NCI-H1694 treated with DMSO at 0.1 percent for 48 hours (cell line): ENCODE measurements at places on chromosomes 5 and 9.

DNA sequence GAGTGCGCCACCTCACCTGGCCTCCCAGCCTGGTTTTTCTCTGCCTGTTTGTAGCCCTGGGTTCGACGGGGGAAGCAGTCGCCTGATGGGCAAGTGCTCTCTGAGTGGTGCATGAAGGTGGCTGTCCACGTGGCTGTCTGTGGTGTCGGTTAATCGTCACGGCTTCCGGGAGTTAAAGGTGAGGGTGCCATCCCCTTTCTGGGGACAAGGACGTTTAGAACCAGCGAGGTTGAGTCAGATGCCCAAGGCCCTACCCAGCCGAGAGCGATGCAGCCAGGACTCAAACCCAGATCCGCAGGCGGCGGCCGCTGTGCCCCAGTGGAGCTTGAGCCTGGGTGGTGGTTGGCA lies 47.7 kb downstream of the RXRA start:
- no peak for DNase-seq

GRCh38 chr5:116640236-116640635 lies 65.6 kb upstream of the SEMA6A start:
- DNase-seq = no peak

DNA sequence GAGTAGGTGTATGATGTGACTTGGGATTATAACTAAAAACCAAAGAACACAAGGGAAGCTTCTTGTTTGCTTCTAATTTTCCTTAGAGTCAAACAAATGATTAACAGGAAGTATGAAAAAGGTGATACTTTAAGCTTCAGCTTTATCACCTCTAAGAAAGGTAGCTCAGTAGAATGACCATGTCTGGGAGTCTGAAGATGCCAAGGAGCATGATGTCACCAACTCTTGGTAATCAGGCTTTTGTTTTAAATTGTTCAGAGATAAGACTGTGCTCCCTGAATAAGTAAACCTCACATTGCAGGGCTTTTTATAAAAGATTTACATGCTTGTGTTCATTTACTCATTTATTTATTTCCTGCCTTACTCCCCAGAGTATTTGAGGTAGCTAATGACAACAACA lies 169.9 kb downstream of the FER start:
- no peak for DNase-seq

DNA sequence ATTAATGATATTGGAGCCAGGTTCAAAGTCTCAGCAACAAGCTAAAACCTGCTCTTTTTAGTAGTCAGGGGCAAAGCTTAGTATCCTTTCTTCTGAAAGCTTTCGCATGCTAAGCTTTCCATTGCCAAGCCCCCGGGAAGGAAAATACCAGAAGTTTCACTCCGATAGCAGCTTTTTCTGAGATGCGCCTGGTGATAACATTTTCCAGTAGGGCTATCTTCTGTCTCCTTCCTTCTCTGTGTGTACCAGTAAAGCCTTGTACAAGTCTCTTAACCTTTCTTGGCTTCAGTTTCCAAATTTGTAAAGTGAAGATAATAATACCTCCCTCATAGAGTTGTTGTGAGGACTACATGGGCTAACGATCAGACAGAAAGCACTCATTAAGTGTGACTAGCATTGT lies 36.7 kb downstream of the DOCK8 start:
- DNase-seq = no peak

DNA sequence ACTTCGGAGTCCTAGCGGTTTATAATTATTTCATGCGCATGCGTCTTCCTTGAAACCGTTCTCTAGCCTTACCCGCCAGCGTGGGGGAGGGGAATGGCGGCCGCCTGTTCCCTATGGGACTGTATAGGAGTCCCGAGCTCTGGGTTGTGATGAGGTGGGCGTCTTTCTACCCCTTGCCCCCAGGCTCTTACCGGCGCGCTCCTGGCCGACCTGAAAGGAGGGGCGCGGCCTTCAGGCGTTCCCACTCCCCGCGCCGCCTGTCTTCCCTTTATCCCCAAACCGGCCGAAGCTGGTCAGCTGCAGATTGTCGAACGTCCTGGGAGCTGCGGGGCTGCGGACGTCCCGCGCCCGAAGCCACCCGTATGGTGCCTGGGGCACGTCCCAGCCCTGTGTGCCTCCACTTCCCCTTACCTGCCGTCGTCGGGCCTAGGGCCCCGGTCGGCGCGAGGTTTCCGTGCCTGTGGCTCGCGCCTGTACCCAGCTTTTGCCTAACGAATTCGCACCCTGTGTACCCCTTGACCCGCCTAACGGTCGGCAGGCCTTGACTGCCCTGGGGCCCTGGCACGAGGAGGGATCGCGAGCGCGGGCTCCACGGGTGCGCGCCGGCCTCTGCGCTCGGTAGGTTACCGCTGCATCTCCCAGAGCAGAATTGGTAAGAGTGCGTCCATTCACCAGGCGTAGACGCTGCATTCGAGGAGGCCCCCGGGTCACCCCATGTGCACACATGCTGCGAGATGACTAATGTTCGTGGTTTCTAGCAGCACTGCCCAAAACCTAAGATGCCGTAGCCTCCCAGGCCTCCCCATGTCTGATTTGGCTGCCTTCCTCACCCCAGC lies 653 bp upstream of the HNRNPH1 start:
- DNase-seq = no peak

DNA sequence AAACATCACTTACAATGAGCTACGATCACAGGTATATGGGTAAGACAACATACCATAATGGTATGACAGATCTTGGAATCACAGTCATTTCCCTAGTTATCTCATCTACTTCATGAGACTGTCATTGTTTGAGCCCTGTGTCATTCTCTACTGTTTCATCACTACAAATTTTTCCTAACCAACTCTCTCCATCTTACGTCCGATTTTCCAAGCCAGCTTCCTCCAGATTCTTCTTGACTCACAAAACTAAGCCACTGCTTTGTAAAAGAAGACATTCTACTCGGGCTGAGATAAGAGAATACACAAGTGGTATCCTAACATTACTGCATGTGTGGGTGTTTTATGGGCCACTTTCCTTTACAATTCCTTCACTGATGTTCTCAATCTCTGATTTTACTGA lies 49.6 kb downstream of the SERINC5 start:
- no peak for DNase-seq

DNA sequence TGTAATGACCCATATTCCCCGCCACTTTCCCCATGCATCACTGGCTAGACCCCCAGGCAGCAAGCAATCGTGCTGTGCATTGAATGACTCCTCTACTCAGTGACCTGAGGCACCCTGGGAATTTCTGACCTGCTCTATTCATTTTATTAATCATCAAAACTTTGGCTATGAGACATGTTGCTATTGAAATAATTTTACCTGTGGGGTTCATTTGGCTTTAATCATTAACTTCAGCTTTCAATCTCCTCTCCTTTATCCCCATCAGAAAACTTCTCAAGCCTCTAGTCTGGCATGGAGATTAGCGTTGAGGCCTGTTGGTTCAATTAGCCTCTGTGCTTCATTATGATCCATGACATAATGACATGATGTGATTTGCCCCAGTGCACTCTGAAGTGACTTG lies 429.0 kb downstream of the ZNF608 start:
- no peak for DNase-seq

DNA sequence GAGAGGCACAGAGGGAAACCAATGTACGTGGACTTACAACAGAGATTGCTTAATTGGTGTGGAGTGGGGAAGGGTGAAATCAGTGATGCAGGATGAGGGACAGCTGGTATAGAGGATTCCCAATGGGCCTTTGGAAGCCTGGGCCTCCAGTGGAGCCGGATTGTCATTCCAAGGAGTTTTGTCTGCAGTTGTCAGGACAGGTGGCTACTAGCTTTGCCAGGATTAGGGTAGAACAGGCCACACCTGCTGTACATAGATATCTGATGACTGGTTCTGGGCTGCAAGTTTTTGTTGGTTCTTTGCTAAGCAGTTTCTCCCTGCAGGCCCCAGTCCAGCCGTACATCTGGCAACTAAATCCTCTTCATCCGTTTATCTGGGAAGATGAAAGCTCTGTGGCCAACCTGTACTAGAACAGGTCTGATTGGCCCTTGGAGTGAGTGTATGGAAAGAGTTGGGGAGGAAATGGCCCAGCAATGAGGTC lies 4.2 kb downstream of the SKP2 start:
- peak; percentile 64 for DNase-seq

- no peak for DNase-seq
Observed at GRCh38 chr9:32906213-32906612, 95.2 kb downstream of the APTX start.

DNA sequence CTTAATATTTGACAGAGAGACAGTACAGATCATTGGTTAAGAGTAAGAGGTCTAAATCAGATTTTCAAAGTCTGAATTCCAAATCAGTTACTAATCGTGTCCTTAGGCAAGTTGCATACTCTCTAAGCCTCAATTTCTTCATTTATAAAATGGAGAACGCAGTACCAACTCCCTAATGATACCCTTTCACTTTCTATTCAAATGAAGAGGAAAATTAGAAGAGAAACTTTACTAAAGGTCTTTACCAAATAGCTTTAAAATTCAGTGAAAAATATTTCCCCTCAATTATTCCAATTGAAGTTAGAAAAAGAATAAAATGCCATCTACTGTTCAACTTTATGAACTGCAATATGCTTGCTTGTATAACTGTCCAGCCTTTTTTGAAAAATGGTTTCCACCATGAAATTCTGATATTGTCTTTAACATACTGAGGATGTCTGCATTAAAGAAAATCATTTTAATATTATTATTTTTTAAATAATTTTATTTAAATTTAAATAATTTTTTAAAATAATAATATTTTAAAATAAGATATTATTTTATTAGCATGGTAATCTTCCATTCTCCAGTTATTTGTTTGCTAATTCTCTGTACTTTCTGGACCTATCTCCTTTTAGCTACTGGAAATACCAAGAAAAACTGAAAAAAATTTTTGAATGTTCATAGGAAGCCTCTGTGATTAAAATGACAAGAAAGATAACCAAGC lies 36.0 kb downstream of the POC5 start:
- DNase-seq = peak; percentile 29

DNA sequence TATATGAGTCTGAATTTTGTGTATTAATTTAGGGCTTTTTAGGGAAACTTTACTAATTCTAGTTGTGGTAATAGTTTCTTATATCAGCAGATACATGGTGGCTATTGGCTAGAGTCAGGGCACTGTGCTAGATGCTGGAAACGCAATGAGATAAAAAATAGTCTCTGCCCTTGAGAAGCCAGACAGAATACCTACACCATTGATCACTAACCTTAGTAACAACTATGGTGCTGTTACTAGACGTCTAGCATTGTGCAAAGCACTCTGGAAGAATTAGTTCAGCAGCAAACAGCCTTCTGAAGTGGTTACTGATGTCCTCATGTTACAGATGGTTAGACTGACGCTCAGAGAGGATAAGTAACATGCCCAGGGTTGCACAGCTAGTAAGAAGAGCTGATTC lies 61.8 kb downstream of the GDA start:
- no peak for DNase-seq

DNA sequence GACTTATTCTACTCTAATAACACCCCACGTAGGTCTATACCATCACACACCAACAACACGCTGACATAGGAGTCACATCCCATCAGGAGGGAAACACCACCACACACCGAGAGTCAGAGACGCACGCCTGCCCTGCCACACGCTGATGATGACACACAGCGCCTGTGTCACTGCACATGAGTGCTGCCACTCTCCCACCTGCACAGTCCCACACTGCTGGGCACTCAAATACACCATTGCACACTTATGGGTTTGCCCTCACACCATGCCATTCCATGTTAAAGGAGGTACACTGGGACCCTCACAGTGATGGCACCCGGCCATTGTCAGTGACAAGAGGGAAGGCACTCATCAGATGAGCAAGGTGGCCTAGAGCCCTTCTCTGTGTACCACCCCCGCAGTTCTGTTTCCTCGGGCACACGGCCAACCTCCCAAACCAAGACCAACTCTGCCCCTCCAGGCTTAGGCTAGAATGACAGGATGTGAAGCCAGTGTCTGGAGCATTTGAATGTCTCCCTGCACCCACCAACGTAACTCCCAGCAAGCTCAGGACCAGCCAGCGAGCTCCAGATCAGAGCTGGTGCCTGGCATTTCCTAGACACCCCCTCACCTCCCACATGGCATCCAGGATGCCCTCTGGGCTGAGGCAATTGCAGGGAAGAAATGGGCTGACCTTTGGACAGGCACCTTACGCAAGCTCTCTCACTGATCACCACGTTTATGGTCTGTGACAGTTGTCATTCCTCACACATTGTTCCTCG lies 3.6 kb upstream of the CPLX2 start:
- DNase-seq = peak; percentile 84
